ENCODE measurements at places on chromosomes 1 and 21.

DNA sequence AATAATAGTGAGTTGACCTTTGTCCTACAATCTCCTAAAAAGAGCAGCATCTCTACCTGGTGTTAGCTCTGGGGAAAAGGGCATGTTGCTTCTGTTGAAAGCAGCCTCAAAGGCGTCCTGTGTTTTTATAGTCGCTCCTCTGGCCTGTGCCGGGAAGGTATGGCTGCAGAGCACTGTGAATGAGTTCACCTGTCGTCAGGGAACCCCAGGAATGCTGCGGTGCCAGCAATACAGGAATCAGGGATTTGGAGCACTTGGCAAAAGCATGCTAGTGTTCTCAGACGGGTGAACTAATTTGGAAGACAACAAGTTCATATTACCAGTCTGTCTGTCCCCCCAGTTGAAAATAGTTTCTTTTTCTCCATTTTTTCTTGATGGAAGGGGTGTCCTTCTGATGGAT, 60.3 kb upstream of the PGD start:
- no peak for DNase-seq

- no peak for DNase-seq
These were observed 35.5 kb upstream of the SLC19A2 start for GRCh38 chr1:169521226-169521625.

- DNase-seq, result no peak
These were observed 33.1 kb downstream of the ZMYND12 start for GRCh38 chr1:42422737-42423136.

GRCh38 chr1:39129514-39129913, 75.0 kb upstream of the MACF1 start:
- no peak for DNase-seq

- no peak for DNase-seq
These were observed 177.0 kb downstream of the EIF4G3 start for GRCh38 chr1:20999525-21000244.

- peak; percentile 54 for DNase-seq
These were observed 12.6 kb downstream of the METTL13 start for GRCh38 chr1:171794085-171794484.

- no peak for DNase-seq
These were observed 27.4 kb upstream of the FOXD3 start for GRCh38 chr1:63294803-63295594.

DNA sequence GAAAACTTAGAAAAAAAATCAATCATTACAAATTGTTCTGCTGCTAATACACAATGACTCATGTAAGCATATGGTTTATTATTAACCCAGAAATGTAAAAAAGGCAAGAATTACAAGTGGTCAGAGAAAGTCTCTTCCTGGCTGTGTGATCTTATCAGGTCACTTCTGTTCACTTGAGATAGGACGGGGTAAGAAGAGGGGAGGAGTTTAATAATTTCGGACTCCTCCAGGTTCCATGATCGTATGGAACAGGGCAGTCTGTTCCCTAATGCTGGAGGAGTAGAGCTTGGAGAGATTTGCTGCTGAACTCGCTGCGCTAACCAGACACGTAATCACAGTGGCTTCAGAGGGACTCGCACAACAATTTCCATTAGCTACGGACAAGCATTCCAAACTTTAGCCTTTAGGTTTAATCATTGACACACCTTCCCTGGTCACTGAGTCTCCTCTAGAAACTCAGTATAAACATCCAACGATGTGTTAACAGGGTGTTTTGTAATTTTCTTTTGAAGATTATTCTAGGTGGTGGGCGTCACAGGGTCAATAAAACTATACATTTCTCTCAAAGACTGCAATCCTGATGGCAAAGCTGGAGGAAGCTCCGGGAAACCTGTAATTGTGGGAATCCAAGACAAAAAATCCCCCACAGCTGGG, 1.3 kb downstream of the CRYZ start:
- DNase-seq, result no peak

GRCh38 chr1:79874289-79874688, 867.8 kb upstream of the ADGRL4 start:
- no peak for DNase-seq

- no peak for DNase-seq
These were observed 22.8 kb downstream of the MR1 start for GRCh38 chr1:181056560-181056959.

- peak; percentile 16 for DNase-seq
These were observed 751 bp downstream of the STUM start for GRCh38 chr1:226549094-226549936.

DNA sequence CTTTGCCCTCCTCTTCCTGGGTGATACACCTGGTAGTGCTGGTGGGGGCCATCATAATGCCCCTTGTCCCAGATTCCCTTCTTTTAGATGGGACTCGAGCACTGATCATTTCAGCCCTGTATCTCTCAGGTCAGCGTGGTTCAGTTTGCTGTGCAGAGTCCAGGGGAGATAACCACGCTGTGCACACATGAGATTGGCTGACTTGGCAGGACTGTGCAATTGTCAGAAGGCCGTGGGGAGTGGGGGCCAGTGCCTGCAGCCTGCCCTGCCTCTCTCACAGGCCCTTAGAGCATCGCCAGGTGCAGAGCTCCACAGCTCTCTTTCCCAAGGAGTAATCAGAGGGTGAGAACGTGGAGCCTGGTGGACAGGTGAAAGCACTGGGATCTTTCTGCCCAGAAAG, 15.2 kb downstream of the EPHX1 start:
- DNase-seq, result no peak

DNA sequence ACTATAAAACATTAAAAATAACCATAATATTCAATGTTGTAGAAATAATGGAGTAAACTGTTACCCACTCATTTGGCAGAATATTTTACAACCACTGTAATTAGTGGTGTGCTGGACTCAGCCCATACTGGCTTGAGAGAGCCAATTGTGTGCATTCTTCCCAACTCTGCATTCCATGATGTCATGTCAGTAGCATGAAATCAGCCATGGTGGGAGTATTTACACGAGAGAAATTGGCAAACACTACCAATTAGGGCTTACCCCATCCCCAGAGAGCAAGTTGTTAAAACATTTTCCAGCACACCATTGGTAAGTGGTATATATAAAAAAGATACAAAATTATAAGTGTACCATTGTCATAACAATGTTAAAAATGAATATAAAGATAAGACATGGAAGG, 19.1 kb upstream of the QSOX1 start:
- no peak for DNase-seq

GRCh38 chr1:211237579-211237978, 21.6 kb upstream of the RCOR3 start:
- DNase-seq, result no peak

DNA sequence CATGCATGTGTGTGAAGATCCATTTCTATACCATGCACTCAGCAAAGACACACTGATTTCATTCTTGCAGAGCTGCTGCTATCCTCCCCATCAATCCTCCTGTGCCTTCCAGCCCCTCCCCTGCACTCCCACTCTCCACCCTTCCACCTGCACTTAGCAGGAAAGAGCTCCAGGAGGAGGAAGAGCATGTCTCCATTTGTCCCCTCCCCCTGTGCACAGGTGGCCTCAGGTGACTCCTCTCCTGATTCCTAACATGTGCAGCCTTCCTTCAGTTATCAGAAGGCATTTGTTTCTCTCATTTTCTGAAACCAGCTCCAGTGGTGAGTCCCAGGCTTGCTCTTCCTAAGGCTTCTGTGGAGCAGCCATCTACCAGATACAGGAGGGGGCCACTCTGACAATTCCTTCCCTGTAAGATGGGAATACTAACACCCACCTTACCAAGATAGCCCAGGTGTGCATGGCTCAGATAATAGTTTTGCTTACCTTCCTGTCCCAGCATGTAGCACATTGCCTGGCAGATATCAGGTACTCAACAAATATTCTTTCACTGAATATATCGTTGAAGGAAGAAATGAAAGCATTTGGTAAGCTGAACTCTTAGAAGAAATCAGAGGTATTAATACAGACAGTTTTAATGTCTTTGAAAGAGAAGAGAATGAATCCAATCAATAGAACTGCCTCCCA, 21.9 kb upstream of the FAM3B start:
- no peak for DNase-seq

- no peak for DNase-seq
These were observed 60.0 kb upstream of the TMPRSS2 start for GRCh38 chr21:41567901-41568510.

DNA sequence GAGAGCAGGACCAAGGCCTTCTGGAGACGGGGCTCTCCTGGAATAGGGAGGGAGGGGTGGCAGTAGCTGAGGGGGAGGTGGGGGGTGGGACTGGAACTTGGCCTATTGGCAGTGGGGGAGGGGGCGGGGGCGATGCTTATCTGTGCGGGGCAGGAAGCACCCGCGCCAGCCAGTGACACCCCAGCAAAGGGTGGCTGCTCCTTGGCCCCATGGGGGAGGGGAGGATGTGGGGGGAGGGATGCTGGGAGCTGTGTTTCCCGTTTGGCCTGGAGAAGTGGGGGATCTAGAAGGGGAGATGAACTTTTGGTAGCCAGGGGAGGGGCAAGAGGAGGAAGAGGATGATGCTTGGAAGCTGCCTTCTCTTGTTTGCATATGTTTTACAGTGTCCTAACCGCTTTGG, 11.0 kb downstream of the ZBTB7B start:
- peak; percentile 20 for DNase-seq

- no peak for DNase-seq
These were observed 28.4 kb downstream of the GLIS1 start for GRCh38 chr1:53710584-53710983.

GRCh38 chr1:9399510-9400424, 107.1 kb downstream of the SPSB1 start:
- no peak for DNase-seq

- DNase-seq, result peak; percentile 19
These were observed 41.7 kb upstream of the ZNF326 start for GRCh38 chr1:89953131-89953626.

- DNase-seq, result no peak
These were observed 170.9 kb downstream of the LRRC7 start for GRCh38 chr1:69738458-69739250.

DNA sequence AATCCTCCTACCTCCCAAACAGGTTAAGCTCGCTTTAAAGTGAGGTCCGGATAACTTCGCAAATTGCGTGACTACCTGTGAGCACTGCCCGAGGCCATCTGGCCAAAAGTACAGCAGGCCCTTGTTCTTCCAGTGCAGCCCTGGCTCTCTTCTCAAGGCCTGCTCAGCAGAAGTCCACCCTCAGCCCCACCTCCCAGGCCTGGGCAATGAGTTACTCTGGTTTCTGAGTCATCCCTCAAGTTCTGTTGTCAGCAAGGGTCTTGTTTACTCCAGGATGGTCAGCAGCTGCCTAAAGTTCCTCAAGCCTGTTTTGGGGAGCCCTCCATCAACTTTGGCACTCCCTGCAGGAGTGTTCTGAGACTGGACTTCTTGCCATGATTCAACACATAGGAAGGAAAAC, 101.7 kb downstream of the BCAR3 start:
- no peak for DNase-seq

GRCh38 chr1:179231923-179232322, 2.4 kb upstream of the ABL2 start:
- DNase-seq, result no peak

GRCh38 chr21:44550807-44551206, 498 bp downstream of the KRTAP10-2 start:
- DNase-seq, result no peak

GRCh38 chr1:87197156-87197555, 131.5 kb upstream of the LMO4 start:
- no peak for DNase-seq

- no peak for DNase-seq
These were observed 16.8 kb upstream of the SMYD2 start for GRCh38 chr1:214264196-214264595.

GRCh38 chr1:177020851-177021589, 143.5 kb downstream of the ASTN1 start:
- DNase-seq, result no peak

- DNase-seq, result no peak
These were observed 540.0 kb downstream of the OMA1 start for GRCh38 chr1:58006421-58007046.

GRCh38 chr1:21272540-21272939, 17.7 kb downstream of the ECE1 start:
- DNase-seq, result no peak

- DNase-seq, result no peak
These were observed 122.5 kb downstream of the TRIM33 start for GRCh38 chr1:114388432-114389003.

Measured in activated naive CD4-positive, alpha-beta T cell treated with anti-CD3 and anti-CD28 coated beads, Interleukin-2, amount 50 U/mL, for 16 hours (primary cell).